ENCODE measurements at places on chromosomes 13 and 19.

DNA sequence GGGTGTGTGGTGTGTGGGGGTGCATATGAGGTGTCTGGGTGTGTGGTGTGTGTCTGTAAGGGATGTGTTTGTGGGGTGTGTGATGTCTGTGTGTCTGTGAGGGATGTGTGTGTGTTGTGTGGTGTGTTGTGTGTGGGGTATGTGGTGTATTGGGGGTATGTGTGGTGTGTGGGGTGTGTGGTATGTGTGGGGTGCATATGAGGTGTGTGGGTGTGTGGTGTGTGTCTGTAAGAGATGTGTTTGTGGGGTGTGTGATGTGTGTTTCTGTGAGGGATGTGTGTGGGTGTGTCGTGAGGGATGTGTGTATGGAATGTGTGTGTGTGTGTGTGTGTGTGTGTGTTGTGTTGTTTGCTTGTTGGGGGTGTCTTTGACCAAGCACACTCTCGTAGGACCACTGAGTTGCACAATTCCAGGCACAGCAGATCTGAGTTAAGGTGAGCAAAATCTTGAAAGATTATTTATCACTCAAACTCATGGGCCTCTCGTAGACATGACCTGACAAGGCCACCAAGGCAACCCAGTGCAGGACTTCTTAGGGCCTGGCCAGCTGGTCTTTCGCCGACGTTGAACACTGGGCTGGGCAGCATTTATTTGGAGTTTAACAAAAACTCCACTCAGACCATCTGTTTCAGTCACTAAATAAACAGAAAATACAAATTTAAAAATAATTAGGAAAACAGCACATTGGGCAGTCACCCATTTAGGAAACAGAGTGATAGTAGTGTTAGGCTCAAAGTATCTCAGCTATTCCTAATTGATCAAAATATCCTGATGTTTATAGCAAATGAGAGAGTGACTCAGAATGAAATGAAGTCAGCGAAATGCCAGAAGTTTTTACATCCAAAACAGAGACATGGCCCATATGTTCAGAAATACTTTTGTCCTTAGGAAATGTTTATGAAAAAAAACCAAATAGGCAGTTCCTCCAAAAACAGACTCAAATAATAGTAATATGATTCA, 301.1 kb downstream of the FGF9 start:
- DNase-seq: no peak

DNA sequence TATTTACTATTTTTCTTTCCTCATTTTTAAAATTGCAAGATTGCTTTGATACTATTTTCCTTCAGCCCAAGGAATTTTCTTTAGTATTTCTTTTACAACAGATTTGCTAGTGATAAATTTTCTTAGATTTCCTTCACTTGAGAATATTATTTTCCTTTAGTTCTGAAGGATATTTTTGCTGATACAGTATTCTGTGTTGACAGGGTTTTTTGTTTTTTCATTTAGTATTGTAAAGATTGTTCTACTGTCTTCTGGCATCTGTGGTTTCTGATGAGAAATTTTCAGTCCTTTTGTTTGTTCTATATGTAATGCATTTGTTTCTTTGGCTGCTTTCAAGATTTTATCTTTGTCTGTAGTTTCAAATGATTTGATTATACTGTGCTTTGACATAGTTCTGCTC, 20.7 kb downstream of the RAP2A start:
- no peak for DNase-seq

GRCh38 chr19:14369399-14370168, 11.7 kb upstream of the ADGRE5 start:
- DNase-seq: no peak

GRCh38 chr13:52947921-52948373, 80.7 kb upstream of the OLFM4 start:
- DNase-seq: no peak

DNA sequence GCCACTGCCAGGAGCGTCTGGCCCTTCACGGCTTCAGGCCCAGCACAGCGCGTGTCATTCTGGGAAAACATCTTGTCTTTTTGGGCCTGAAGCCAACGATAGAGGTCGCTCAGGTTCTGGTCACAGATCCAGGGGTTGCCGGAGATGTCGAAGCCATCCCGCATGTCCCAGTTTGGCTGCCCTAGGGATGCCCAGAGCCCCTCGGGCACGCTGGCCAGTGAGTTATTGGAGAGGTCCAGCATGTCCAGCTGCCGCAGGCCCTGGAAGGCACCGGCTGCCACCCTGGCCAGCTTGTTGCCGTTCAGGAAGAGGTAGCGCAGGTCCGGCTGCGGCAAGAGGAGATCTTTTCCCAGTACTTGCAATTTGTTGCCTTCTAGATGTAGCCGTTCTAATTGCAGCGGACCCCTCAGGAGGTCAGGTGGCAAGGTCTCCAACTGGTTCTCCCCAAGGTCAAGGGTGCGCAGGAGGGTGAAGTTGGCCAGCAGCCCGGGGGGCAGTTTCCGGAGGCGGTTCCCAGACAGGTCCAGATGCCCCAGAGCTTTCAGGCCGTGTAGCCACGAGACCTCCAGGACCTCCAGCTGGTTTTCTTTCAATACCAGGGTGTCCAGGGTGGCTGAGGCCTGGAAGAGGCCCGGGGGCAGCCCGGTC, 1.8 kb downstream of the LRG1 start:
- no peak for DNase-seq

GRCh38 chr19:47886010-47886559, at the start of gene SULT2A1:
SULT2A1 (minus strand) TSS chr19:47886315; CDS start chr19:47886257, 58 bp downstream.
- DNase-seq: no peak

DNA sequence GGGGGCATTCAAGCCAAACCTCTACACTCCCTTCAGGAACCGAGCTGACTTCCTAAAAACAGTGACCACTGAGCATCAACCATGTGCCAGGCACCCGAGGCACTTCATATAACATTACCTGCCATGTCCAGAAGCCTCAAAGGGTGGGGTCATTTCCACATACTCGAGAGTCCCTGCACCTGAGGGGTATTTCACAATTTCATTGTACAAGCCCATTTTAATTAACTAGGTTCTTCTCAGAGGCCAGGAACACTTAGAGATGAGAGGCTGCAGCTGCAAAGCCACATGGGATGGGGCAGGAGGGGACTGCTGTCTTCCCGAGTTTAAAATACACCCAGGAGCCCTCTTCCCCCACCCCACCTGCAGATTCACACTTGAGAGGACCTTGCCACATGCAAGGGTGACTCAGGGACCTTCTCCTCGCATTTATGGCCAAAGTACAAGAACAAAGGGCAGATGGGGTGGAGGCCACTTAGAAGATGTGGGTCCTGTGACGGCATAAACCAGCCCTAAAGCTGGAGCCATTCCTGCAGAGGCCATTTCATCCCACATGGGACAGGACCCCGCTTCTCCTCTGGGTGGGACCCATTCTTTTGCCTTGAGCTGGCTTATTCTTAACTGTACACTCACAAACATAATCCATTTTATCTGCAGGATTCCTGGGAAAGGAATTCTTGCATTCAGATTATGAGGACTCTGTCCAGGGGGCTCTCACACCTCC, 43.9 kb downstream of the RAB20 start:
- DNase-seq: no peak

- no peak for DNase-seq
Observed at GRCh38 chr13:84985860-84986259, 813.4 kb downstream of the SLITRK6 start.

- DNase-seq: no peak
Observed at GRCh38 chr13:65784088-65784816, 1445.9 kb downstream of the PCDH9 start.

- DNase-seq: no peak
Observed at GRCh38 chr19:44548736-44549135, 19.3 kb upstream of the CEACAM20 start.

DNA sequence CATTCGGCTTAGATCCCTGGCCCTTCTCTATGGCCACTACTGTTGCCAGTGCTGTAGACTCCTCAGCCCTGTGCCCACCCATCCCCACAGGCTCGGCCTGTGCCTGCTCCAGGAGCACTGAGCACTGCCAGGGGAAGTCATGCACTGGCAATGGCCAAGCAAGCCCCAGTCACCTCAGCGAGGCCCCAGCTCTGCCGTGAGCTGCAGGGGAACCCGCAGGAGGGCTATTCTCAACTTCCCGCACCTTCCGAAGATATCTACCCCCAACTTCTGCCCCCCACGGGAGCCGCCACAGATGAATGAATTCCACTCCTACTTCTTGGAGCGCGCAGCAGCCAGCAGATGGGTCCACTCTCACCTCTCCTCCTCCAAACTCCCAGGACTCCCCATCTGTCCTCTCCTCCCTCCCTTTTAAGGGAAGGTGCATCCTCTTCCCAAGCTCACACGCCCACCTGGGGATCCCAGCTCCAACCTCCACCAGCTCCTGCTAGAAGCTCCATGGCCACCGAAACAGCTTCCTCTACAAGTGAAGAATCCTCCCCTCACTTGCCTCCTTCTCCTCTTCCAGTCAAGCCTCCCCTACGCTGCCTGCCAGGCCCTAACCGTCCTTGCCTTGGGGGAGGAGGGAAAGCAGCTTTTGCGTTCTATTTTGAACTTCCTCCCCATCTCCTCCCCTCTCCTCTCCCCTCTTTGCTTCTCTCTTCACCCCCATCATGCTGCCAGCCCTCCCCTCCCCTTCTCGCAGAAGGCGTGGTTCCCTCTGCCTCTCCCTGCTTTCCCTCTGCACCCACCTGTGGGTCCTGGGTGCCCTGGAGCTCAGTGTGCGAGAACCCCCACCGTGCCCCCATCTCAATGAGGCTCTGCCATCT, 52.2 kb downstream of the PEPD start:
- DNase-seq: no peak

DNA sequence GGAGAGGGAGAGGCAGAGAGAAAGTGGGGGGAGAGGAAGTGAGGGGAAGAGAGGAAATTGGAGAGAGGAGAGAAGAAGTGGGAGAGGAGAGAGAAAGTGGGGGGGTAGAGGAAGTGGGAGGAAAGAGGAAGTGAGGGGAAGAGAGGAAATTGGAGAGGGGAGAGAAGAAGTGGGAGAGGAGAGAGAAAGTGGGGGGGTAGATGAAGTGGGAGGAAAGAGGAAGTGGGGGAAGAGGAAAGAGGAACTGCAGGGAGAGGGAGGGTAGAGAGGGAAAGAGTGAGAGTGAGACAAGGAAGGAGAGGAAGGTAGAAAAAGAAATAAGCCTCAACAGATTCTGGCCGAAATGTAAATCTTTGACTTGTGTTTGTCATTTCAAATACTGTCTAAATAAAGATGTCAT, 146.6 kb downstream of the KLF12 start:
- no peak for DNase-seq

GRCh38 chr19:8456064-8456463, 11.3 kb downstream of the HNRNPM start:
- DNase-seq: no peak

DNA sequence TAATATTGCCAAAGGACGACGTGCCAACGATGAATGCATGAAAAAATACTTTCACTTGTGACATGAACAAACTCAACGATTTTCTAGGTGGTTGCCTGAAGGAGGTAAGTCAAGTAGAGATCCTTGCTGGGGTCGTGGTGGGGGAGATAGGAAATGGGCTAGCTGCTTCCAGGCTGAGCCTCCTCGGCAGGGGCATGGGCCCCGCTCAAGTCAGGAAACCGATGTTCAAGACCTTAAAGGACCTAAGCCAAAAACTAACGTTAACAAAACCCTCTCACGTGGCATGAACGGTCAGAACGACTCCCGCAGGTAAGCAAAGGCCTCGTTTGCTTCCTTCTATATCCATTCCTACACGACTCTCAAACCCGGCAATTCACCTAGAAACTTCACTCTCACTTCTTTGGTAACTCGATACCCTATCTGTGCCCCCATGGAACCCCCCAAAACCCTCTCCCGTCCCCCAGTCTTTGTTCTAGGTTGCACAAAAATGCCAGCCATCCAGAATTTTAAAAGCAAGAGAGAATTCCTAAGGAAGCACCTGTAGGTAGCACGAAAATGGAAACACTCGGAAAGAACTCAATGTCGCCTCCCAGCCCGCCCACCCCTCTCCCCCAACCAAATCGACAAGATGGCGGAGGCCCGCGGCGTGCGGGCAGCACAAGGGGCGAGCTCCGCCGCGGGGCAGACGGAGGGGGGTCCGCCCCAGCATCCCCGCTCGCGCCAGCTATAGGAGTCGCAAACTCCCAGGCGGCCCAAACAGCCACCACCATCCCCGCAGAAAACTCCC, 13.6 kb downstream of the ACP4 start:
- no peak for DNase-seq

DNA sequence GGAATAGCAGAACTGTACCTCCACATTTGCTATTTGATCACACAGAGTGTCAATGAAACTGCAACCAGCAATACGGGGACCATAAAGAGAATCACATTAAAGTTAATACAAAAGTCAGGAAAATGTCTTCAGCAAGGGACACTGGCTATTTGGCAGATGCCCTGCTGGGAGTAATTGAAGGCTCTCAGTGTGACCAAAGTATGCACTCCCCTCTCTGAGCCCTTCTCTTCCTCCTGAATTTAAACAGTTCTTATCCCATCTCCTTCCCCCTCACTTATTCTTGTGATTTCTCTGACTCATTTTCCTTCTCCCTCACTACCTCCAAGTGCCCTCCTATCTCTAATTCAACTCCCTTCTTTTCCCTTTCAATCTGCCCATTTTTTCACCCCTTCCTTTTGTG, 117.7 kb downstream of the ENOX1 start:
- DNase-seq: no peak

GRCh38 chr13:44048326-44048725, 168.6 kb downstream of the LACC1 start:
- no peak for DNase-seq

DNA sequence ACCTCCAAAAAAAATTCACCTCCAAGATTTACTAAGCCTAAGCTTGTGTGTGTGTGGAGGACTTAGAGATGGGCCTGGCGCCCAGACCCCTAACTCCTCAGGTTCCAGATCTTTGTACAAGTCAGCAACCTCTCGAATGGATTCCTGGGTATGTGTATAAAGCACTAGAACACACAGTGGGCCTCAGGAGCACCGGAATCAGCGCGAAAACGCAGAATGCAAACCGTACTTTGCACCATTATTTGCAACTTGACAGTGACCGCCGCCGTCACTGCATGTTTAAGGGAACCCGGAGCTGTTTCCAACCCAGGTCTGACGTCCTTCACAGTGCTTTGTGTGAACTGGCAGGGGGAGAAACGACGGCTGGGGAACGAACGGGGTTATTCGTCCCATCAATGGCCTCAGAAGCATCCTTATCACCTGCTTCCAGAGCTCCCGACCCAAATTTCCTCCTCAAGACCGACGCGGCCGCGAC, 688 bp downstream of the ZNF606 start:
- no peak for DNase-seq

GRCh38 chr19:38307597-38307996, 3.5 kb downstream of the C19orf33 start:
- DNase-seq: no peak

- DNase-seq: no peak
Observed at GRCh38 chr19:1754636-1755466, 1.5 kb downstream of the ONECUT3 start.

DNA sequence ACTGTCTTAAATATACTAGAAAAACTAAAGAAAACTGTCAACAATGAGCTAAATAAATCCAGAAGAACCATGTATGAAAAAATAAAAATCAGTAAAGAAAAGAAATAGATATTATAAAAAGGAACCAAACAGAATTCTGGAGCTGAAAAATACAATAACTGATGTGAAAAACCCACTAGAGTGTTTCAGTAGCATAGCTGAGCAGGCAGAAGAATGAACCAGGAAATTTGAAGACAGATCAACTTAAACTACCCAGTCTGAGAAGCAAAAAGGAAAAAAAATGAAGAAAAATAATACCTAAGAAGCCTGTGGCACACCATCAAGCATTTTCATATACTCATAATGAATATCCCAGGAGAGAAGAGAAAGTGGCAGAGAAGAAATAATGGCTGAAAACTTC, 240.1 kb upstream of the RXFP2 start:
- no peak for DNase-seq

- no peak for DNase-seq
Observed at GRCh38 chr19:15265214-15265849, 33.1 kb upstream of the EPHX3 start.
